Fibroblast of skin of right biceps (primary cell): ENCODE measurements at places on chromosomes 2 and 18.

- DNase-seq = no peak
Measured at GRCh38 chr2:199855812-199856211, 4.8 kb upstream of the FTCDNL1 start.

DNA sequence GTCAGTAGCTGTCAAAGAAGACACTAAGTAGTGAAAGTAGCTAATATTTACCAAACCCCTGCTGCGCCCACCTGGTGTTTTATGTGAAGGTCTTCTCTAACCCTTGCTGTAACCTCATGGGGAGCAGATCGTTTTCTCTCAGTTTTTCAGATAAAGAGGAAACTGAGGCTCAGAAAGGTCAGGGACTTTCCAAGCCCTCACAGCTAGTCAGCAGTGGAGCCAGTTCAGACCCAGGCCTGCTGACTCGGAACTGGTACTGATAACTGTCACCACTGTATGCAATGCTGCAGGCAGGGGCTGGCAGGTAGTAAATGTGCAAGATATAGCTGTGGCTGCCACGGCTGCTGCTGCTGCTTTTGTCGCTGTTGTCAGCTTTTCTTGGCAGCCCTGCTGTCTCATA lies 69.1 kb downstream of the LRRFIP1 start:
- no peak for DNase-seq

DNA sequence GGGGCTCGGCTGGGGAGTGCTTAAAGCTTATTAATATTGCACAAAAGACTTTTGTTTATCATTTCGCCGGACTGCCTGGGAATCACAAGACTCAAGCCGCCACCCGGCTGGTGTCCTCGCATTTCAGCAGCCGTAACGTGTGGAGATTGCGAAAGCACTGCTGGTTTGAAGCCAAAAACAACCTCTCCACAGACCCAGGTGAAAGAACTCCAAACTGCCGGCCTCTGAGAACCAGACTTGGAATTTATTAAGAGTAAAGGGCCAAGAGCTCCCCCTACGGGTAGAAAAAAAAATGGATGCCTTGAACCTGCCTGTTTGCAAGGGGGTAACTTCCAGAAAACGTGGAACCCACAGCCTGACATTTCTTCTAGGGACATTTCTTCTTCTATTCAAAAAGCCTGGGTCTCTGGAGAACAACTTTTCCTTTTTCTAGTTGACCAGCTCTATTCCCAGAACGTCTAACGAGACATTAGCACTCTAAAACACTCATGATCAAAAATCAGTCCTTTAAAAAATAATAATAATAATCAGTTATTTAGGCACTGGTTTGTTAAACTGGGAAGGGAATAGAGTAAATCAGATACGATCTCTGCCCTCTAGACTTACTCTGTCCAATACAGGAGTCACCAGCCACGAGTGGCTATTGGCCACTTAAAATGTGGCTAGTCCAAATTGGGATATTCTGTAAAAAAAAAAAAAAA lies 216.3 kb downstream of the C1D start:
- peak; percentile 88 for DNase-seq

DNA sequence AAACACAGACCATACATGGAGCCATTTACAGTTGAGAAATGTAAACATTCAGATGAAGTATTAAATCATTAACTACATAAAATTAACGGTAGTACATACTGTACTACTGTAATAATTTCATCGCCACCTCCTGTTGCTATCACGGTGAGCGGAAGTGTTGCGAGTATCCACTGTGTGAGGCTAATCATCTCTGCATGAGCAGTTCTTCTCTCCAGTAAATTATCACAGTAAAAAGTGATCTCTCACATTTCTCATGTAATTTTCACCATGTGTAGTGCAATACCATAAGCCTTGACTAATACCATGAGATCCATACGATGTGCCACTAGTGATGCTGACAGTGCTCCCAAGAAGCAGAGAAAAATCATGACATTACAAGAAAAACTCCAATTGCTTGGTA lies 21.9 kb downstream of the SMAD2 start:
- no peak for DNase-seq

- DNase-seq = no peak
Measured at GRCh38 chr18:46283895-46284295, 179.7 kb downstream of the HAUS1 start.

DNA sequence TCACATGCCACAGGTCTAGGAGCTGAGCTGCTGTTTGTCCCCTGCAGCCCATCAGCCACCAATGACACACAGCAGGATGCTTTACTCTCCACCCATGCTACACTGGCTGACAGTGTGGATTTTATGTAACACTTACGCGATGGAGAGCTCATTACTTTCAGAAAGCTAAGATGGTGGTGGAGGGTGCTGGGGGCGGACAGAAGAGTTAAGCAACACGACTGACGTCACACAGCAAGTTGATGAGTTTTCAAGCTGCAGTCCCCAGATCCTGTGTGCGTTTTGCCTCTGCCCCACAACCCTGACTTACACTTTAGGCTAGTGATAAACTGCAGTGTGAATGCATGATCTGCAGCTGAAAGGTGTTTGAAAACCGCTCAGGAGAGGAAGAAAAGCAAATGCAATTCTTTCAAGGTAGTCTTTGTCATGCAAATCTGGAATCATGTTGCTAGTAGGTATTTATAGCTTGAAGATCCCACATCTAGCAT lies 42.4 kb downstream of the MRPS5 start:
- DNase-seq = peak; percentile 4

- no peak for DNase-seq
Measured at GRCh38 chr18:71040161-71040560, 751.3 kb downstream of the SOCS6 start.

- DNase-seq = no peak
Measured at GRCh38 chr18:42756214-42756613, 359.3 kb downstream of the RIT2 start.

- DNase-seq = no peak
Measured at GRCh38 chr2:208491641-208492040, 85.0 kb downstream of the PTH2R start.

GRCh38 chr2:239399921-239400595 lies 762 bp downstream of the HDAC4 start:
- DNase-seq = no peak

GRCh38 chr2:234308073-234308812 lies 188.6 kb downstream of the ARL4C start:
- DNase-seq = peak; percentile 58

DNA sequence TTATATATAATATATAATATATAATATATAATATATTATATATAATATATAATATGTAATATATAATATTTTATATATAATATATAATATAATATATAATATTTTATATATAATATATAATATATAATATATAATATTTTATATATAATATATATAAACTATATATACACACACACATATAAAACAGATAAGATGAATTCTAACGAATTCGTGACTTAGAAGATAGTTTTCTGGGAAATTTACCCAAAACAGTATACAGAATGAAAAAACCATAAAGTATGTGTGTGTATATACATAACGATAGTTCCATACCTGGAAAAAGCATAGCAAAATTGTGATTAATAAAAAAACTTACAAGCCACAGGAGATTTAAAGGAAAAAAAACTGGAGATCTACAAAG lies 80.6 kb downstream of the THADA start:
- no peak for DNase-seq

DNA sequence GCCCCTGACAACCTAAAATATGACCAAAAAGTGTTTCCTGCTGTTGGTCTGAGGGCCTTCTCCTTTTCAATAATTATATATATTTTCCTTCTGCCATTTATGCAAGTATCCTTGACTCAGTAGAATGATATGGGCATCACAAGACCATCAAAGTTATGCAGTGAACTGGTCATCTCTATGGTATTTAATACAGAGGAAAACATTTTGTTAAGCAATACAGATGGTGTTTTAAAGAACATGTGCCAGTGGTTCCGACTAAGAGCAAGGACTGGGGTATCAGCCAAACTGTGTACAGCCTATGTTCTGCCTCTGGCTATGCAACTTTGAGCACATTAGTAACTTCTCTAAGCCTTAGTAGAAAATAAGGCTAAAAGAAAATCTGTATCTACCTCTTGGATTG lies 179.0 kb downstream of the TRABD2A start:
- peak; percentile 66 for DNase-seq

DNA sequence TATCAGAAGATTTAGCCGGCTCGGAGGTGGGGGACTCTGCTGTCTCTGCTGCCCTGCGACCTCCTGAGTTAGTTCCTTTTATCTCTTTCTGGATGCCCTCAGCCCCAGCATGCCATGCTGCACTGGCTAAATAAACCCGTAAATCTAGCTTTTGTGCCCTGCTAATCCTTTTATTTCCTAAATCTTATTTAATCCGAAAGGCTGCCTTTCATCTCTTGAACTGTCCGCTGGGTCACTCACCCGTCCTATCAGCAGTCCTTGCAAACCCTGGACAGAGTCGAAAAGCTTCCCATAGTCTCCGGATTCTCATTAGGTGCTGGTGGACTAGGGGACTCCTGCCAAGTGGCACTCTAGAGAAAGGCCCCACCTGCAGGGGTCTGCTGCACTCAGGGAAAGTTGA lies 122.0 kb upstream of the APCDD1 start:
- no peak for DNase-seq

- no peak for DNase-seq
Measured at GRCh38 chr2:47651296-47651695, 131.6 kb upstream of the MSH6 start.

DNA sequence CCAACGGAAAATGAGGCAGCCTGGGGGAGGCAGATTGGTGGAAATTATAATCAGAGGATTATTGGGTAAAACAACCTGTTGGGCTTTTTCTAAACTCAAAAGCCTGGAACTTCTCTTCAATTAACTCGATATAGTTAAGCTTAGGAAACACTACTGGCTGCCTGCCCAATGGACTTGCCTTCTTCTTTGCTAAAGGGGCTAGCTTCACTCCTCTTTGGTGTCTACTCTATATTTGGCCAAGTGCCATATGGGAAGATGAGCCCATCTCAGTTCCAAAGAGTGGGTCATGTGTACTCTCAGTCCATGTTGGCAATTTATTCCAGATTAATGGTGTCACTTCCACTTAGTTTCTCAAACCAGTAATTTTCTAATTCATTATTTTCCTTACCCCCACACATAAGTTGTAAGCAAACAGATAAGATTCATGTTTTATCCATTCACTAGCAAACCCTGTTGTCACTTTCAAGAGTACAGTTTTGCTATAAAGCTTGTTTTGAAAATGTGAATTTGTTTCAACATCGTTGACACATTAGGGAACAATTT lies 34.3 kb downstream of the DARS1 start:
- DNase-seq = no peak

DNA sequence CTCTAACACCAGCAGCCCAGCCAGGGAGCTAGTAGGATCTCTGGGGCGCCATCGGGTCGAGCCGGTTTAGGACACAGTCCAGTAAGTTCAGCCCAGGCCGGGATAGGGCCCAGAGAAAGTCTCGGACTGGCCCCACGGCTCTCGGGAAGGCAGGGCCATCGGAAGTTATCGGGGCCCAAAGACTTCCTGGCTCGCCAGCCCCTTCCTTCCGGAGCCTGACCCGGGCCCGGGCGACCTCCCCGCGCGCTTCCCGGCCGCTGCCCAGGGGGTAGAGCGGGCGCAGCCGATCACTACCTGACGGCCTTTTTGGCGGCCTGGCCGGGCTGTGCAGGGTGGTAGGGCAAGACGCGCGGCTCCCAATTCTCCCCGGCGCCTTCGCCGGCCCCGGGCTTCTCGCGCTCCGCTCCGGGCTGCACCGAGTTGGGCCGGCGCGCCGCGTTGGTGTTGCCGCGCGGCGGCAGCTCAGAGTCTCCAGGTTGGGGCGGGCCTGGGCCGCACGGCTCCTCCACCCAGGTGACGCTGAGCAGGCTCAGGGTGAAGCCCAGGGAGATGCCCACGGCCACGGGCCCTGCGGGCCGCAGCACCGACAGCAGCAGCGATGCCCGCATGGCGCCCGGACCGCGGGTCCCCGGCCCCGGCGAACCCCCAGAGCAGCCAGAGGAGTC lies 546 bp downstream of the CHPF start:
- DNase-seq = peak; percentile 17

GRCh38 chr2:224836263-224836662 lies 120.1 kb upstream of the CCDC195 start:
- peak; percentile 55 for DNase-seq

- DNase-seq = peak; percentile 66
Measured at GRCh38 chr2:160332318-160332717, 132.2 kb upstream of the ITGB6 start.

DNA sequence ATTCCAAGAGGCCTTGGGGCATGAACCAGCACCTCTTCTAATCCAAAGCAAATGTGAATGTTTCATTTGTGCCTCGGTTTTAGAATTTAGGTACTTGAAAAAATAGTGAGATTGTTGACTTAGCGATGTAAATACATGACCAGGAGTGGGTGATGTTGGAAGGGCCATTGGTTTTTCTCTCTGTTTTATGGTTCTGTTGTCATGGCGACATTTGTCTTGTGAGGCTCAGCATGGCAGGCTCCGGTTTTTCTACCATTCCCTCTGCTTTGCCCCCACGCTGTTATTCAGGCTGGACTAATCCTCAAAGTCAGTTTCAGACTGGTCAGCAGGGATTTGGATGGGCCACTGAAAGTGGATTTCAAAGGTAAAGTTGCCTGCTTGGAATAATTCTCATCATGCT lies 255.4 kb downstream of the ALPK2 start:
- DNase-seq = no peak

GRCh38 chr2:233350708-233351107 lies 3.6 kb upstream of the DGKD start:
- DNase-seq = peak; percentile 92

DNA sequence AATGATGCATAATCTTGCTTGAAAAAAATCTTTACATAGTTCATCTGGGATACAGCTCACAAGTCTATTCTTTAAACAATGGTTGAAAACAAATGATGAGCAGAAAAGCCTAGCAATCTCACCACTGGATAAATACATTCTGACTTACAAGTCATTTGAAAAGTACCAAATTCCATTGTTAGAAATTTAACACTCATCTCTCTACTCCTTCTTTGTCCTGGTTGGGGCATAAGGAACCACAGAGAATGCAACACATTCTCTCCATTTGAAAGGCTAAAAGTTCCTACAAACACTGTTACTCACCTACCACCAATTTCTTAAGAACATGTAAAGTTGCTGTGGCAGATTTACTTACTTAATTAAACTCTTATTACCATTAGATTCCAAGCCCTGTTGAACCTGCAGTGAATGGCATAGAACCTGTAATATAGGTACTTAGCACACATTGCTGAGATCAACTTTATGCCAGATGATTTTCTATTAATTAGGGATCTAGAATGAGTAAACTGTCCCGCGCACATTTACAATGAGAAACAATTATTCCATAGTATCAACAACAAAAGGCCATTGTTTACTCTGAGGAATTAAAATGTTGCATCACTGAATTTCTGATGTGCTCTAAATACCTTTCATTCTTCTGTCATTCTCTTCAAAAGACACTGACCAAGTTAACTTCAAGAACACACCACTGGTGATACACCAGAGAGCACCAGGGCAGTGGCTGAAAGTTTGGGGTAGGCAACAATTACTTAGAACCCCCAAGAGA lies 69.6 kb downstream of the CABYR start:
- no peak for DNase-seq

GRCh38 chr2:46067501-46068305 lies 229.5 kb upstream of the EPAS1 start:
- peak; percentile 98 for DNase-seq

DNA sequence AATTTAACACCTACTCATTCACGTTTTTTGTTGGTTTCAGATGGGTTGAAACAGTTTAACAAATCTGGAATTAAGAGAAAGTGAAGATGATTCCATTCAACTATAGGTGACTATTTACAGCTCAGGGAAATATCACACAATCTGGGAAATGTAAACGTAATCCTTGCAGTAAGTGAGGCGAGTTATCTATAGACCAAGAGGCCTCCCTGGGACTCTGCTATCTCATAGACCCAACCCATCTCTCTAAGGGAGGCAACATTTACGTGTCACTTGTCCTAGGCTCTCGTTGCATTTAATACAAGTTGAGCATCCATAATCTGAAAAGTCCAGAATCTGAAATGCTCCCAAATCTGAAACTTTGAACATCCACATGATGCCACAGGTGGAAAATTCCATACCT lies 2.0 kb upstream of the MOB4 start:
- DNase-seq = no peak
